ENCODE measurements at places on chromosomes 12 and 14.

DNA sequence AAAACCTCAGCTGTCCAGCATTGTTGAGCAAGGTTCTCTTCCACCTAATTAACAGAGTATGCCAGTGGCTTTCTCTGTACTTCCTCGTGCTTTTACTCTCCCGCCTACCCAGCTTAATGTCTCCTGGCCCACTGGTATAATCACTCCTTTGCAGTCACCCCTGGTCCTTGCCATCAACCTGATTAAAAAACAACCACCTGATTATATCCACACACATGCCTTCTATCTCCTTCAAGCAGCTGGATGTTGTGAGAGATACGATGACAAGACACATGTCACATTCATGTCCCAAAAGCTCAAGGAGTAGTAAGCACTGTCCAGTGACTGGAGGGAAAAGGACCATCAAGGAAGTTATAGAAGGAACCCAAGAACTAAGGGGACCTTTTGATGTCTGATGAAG, 241.3 kb upstream of the GRIP1 start:
- no peak for DNase-seq

DNA sequence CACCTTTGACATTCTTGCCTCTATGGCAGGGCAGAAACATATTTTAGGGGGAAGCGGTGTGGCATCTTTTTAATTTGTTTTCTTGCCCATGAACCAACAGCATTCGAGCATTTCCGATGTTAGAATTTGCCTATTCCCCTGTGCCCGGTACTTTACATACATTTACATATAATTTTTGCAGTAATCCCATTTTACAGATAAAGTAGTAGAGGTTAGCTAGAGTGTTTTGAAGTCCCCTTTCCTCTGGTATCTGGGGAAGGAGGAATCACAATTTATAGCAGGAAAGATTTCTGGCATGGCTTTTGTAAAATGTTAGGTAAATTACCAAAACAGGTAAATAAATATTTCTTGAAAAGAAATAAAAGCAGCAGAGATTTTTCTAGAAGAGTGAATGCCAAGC, 1.6 kb downstream of the BORCS5 start:
- DNase-seq = no peak

- no peak for DNase-seq
Measured at GRCh38 chr12:11509326-11509725, 114.0 kb upstream of the PRB2 start.

GRCh38 chr14:95068080-95068479, 89.2 kb downstream of the DICER1 start:
- no peak for DNase-seq

GRCh38 chr14:62462988-62463387, 582.3 kb downstream of the KCNH5 start:
- no peak for DNase-seq

DNA sequence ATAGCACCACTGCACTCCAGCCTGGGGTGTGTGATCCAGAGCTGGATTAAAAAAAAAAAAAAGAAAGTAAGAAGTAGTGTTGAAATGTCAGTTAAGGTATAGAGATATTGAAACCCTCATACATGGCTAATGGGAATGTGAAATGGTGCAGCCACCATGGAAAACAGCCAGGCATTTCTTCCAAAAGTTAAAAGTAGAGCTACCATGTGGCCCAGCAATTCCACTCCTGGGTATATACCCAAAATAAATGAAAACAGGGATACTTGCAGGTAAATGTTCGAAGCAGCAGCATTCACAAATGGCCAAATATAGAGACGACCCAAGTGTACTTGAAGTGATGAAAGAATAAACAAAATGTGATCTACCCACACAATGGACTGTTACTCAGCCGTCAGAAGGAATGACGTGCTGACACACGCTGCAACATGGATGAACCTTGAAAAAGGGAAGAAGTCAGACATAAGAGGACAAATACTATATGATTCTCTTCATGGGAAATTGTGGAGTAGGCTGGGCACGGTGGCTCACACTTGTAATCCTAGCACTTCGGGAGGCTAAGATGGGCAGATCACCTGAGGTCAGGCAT, 15.2 kb downstream of the IL31 start:
- no peak for DNase-seq

GRCh38 chr12:118342090-118342489, 30.6 kb downstream of the TAOK3 start:
- no peak for DNase-seq

DNA sequence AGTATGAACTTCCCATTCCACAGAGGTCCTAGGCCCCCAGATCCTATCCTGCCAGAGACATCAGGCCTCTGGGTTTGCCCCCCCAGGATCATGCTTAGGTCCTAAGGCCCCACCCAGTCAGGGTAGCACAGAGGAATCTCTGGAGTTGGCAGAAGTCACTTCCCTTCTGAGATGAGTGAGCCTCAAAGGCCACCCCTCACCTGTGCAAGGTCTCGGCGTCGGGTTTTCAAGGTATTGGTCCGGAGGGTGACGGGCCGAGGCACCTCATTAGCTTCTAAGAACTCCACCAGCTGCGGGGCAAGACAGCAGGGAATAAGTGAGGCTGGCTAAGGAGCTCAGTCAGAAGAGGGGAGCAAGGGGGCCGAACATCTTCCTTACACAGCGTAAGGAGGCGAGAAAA, 5.2 kb downstream of the NOP2 start:
- DNase-seq = no peak

DNA sequence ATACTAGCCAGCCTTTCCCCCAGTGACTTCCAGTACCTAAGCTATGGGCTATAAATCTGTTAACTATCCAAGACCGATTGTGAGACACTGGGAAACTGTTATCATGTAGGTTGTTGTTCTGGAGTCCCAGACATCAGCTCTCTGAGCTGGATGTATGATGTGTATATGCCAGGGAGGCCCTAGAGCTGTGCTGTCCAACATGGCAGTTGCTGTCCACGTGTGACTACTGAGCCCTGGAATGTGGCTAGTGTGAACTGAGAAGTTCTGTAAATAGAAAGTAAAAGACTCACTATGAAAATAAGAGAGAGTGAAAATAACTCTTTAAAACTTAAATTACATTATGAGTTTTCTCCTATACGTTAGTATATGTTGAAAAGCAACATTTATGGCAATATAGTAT, 755.8 kb upstream of the FBXO33 start:
- DNase-seq = no peak

GRCh38 chr12:75722714-75723200, 211.3 kb upstream of the KRR1 start:
- no peak for DNase-seq

DNA sequence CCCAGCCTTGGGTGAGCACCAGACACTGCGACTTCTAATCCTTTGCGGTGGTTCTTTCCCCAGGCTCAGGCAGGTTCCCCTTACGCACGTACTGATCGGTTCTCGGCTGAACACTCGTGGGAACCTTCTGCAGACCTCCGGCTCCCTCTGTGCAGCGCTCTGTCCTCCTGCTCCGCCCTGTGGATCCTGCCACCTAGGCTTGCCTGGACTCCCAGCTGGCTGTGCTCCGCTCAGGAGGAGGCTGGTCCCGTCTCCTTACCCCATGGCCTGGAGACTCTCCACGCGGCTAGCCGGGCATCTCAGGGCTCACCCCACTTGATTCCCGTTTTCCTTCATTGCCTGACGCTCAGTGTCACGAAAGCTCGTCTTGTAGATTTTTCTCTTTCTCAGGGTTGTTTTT, 34.7 kb downstream of the TNFAIP2 start:
- no peak for DNase-seq

- DNase-seq = no peak
Measured at GRCh38 chr12:111807232-111807631, 34.8 kb upstream of the MAPKAPK5 start.

DNA sequence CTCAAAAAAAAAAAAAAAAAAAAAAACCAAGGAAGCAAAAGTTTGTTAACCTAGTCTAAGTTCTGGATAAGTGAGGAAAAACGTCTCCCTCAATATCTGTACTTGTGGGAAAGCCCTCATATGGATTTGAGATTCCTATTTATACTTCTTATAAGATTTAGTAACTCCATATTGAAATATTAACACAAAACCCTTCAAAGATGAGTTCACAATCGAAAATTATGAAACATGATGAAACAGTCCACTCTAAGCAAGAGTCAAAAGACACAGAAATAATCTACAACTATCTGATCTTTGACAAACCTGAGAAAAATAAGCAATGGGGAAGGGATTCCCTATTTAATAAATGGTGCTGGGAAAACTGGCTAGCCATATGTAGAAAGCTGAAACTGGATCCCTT, 25.2 kb downstream of the VWF start:
- no peak for DNase-seq

DNA sequence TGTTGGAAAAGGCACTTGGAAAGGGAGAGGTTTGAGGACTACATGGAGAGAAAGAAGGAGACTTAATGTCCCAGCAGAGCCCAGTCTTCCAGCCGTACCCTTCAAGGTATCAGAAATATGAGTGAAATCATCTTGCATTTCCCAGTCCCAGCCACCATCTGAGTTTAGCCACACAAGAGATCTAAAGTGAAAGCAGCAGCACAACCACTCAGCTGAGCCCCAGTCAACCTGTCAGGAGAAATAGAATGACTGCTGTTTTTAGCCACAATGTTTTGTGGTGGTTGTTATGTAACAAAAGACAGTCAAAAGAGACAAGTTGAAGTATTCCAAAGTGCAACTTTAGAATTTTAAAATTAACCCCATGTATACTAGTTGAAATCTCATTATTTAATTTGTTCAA, 28.0 kb downstream of the DERA start:
- DNase-seq = no peak

DNA sequence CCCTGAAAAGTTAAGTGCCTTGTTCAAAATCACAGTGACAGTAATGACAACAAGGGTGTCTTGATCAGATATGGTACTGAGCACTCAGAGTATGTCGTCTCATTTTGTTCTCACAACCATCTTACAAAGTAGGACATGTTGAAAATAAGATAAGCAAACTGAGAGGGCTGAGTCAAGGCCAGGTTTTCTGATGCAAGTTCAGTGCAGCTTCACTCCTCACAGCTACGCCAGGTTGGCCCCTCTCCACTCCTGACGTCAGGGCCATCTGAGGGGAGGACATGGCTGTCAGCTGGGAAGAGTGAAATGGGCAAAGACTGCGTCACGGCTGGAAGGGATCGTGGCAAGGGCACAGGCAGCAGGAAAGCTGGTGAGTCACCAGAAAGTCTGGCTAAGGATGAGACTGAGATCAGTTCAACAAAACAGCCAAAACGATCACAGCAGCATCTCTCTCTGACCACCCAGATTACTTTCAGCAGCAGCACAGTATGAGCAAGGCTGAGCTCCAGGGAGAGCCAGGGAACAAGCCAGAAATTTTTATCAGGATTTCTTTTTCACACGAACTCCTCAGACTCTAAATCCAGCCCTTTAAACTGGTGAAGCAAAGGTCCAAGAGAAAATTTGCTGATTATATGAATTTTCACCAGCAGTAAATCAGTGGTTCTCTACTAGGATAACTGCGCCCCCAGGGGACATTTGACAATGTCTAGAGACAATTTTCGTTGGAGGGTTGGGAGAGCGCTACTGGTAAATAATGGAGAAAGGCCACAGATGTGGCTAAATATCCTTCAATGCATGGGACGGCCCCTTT, 297.9 kb upstream of the AMIGO2 start:
- DNase-seq = no peak

DNA sequence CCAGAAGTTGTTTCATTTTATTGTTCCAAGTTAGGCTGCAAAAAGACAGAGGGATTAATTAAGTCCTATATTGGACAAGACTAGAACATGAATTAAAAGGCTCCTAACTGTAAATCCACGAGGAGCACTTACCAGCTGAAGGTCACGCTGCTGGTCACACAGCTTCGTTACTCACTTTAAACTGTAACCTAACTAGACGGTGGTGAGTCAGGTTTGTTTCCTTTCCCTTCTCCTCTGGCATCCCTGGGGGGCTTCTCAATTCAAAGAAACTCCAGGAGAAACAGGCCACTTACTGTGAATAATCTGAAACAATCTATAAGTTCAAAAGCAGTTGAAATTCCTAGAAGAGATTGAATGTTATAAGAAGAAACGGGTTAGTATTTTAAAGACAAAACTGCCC, 331.4 kb downstream of the BCAT1 start:
- no peak for DNase-seq

DNA sequence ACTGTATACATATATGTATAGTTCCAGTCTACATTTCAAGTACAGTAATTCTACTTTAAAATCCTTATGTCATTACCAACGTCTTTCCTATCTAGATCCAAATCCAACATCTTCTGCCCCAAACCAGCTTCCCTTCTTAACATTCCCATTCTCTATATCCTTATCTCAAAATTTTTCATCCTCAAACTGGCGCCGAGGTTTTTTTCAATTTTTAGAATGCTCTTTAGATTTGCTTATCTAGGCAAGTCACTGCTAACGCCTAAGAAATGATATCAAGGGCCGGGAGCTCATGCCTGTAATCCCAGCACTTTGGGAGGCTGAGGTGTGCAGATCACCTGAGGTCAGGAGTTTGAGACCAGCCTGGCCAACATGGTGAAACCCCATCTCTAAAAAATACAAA, 48.3 kb downstream of the RIMKLB start:
- no peak for DNase-seq

DNA sequence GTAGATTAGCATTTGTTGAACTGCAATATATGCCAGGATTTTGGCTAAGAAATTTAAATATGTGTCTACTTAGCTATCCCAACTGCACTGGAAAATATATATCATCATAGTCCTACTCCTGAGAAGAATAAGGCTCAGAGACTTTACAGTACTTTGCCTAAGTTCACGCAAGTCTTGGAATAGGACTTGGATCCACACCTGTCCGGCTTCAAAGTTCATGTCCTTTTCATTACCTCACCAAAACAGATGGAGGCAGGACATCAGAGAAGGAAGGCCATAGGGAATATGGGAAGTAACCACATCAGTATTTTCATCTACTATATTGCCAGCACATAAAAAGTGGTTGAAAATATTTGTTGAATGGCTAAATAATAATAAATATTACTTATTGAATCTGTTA, 358.5 kb downstream of the PRKD1 start:
- no peak for DNase-seq

GRCh38 chr14:94701861-94702370, 68.0 kb downstream of the GSC start:
- DNase-seq = no peak

DNA sequence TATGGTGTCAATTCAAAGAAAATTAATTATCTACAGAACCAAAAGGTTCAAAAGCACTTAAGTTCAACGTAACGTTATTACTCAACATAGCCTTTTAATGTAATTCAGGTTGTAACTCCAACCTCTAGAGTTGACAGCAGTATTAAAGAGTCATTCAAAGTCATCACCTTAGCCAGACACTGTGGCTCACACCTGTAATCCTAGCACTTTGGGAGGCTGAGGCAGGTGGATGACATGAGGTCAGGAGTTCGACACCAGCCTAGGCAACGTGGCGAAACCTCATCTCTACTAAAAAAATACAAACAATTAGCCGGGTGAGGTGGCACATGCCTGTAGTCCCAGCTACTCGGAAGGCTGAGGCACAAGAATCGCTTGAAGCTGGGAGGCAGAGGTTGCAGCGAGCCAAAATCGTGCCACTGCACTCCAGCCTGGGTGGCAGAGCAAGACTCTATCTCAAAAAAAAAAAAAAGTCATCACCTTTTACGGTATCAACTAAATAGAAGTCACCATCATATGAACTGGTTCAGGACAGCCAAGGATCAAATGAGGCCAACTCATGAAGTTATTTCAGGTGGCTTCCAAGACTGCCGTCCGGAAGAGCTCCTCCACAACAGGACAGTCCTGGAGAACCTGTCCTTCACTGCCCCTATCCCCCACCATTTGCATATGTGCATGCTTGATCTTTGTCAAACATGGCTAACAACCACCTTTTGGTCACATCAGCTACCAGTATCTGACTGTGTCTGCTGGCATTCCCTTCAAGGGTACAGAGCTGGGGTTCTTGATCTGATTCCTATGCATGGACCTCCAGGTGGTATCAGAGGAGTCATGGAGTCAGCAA, 4.2 kb downstream of the PPTC7 start:
- no peak for DNase-seq

Measured in NCI-H1105 treated with DMSO at 0.1 percent for 48 hours (cell line).